ENCODE measurements at places on chromosomes 4 and X. TPM values are rescaled to one million over a fixed set of nuclear protein-coding genes. Genes with fewer than 3 reads are reported as not detected.

Gene FGF2
- total RNA-seq: 57.2 TPM

Gene APBB2
- total RNA-seq: 8.0 TPM

Gene GNRHR
- total RNA-seq: not detected

Gene TSPAN7
- 2.8 TPM for total RNA-seq

Gene KLKB1
- total RNA-seq: not detected

Gene AMBN
- not detected for total RNA-seq

Gene CHST7
- 42.6 TPM for total RNA-seq

Gene SLC6A8
- total RNA-seq: 13.5 TPM

Gene PAGE1
- not detected for total RNA-seq

Gene MAD2L1
- 46.8 TPM for total RNA-seq

Gene C4orf36
- total RNA-seq: 1.3 TPM

Gene THAP6
- 6.1 TPM for total RNA-seq

Gene PLCXD1
- 30.0 TPM for total RNA-seq

Gene PCSK1N
- 48.4 TPM for total RNA-seq

Gene DDX60
- 2.8 TPM for total RNA-seq

Gene MAGEE2
- not detected for total RNA-seq

Gene CA5B
- total RNA-seq: 2.7 TPM

Gene SLC9B1
- total RNA-seq: not detected

Gene PDCL2
- not detected for total RNA-seq

Gene NR0B1
- 22.7 TPM for total RNA-seq

Gene GLRB
- 0.91 TPM for total RNA-seq

Gene FAM9C
- total RNA-seq: 0.07 TPM

Gene PRDM8
- 0.12 TPM for total RNA-seq

Gene GRIA3
- not detected for total RNA-seq

Gene CPE
- 2.3 TPM for total RNA-seq

Gene FAAH2
- 0.13 TPM for total RNA-seq

Gene AWAT2
- total RNA-seq: not detected

Gene ERAS
- total RNA-seq: not detected

Gene POLN
- total RNA-seq: 1.8 TPM

Gene ASB11
- total RNA-seq: not detected

Gene FREM3
- not detected for total RNA-seq

Gene ATOH1
- total RNA-seq: not detected

Gene CLDN34
- total RNA-seq: not detected

Gene TAF7L
- 0.20 TPM for total RNA-seq

Gene DMRTC1
- not detected for total RNA-seq

Gene SLC16A2
- 24.0 TPM for total RNA-seq

Gene SUPT20HL1
- total RNA-seq: not detected

Gene PTTG2
- total RNA-seq: not detected

Gene IDUA
- total RNA-seq: 13.4 TPM

Gene UGT2A1
- total RNA-seq: not detected

Gene RBM41
- total RNA-seq: 11.2 TPM

Gene PPM1K
- total RNA-seq: 0.83 TPM

Gene APELA
- total RNA-seq: not detected

Gene PFKFB1
- 0.08 TPM for total RNA-seq

Data from A549 treated with Mapracorat at 1 μM for 4 hours (cell line).